ENCODE measurements at places on chromosomes 6 and 20.

GRCh38 chr6:152863618-152864326 lies 113.2 kb downstream of the VIP start:
- peak; percentile 5 for DNase-seq

DNA sequence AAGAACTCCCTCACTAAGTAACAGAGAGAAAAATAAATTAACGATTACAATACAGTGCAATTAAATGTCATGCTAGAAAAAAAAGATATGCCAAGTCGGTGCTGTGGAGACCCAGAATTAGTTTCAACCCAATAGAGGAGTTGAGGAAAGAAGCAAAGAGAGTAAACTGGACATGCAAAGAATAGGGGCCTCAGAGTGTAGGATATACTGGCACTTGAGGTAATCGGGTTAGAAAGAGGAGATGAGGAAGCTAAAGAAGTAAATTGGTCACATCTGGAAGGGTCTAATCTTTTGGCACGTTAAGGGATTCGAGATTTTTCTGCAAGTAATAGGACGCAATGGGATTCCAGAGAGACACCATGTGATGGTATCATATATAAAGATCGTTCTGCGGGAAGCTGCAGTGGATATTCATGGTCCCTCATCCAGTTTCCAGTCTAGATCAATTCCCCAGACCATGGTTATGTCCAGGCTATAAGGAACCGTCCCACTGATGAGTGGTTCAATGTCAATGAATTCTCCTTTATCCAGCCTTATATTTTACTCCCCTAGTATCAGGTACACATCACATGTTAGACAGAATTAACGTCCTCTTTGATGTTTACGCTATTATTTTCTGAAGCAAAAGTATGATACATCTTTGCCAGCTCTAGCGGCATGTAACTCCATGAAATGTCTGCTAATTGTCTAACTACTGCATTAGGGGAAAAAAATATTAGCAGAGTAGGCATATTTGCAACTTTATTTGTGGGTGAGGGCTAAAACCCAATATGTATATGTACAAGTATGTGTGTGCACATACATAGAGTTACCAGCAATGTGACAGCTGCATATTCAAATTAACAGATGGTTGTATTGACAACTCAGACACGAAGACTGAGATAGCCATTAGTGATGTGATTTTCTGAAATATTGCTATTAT lies 1.1 kb upstream of the TBC1D32 start:
- no peak for DNase-seq

- DNase-seq: no peak
Observed at GRCh38 chr20:4942331-4942730, 59.0 kb downstream of the SLC23A2 start.

DNA sequence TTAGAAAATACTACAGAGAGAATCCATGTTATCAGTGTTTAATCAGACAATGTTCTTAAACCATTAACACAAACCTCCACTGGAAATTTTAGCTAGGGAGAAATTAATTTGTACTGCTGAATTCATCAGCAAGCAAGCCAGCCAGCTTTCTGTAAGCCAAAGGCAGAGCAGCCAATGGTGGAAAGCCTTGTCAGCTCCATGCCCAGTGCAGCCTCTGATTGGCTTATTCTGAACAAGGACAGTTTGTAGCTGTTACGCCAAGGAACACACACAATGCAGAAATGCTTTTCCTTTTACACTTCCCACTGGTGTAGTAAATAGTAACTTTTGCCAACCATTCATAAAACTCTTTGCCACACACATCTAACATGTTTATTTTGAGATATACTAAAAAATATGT lies 265.0 kb downstream of the TENT5A start:
- DNase-seq: no peak

DNA sequence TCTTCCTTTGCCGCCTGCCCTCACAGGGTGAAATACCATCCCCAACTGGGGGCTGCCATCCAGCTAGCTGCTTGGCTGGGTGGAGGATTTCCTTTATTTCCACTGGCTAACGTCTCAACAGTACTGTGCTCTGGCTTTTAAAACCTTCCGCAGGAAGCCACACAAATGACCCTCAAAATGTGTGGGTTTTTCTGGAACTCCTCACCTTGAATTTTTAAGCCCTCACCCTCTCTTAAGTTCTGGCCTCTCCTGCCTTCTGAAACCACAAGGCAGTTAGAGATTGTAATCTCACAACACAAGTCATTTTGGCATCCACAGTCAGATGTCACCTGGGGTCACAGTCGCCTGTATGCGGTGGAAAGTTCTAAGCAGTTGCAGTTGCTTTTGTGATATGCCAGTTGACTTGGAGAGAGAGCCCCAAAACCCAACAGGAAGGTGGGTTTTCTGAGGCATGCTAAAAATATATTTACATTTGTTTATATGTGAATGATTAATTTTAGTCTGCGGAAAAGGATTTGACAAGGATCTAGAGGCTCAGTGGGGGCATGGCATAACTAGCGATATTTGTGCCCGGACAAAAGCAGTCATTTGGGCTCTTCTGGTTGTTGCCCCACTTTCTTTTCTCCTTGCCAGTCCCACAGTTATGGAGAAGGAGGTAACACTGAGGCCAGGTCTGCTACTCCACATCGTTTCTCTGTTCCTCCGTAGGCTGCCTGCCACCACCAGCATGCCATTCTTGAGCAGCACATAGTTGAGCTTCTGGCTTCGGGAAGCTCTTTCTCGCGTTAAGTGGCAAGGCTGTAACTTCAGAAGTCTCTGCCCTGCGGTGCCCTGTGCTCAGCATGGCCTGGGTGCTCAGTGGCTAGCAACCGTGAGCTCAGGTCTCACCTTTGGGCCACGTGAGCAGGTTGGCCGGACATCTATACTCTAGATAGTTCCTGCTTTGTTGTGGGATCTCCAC lies 335.3 kb downstream of the CD83 start:
- no peak for DNase-seq

DNA sequence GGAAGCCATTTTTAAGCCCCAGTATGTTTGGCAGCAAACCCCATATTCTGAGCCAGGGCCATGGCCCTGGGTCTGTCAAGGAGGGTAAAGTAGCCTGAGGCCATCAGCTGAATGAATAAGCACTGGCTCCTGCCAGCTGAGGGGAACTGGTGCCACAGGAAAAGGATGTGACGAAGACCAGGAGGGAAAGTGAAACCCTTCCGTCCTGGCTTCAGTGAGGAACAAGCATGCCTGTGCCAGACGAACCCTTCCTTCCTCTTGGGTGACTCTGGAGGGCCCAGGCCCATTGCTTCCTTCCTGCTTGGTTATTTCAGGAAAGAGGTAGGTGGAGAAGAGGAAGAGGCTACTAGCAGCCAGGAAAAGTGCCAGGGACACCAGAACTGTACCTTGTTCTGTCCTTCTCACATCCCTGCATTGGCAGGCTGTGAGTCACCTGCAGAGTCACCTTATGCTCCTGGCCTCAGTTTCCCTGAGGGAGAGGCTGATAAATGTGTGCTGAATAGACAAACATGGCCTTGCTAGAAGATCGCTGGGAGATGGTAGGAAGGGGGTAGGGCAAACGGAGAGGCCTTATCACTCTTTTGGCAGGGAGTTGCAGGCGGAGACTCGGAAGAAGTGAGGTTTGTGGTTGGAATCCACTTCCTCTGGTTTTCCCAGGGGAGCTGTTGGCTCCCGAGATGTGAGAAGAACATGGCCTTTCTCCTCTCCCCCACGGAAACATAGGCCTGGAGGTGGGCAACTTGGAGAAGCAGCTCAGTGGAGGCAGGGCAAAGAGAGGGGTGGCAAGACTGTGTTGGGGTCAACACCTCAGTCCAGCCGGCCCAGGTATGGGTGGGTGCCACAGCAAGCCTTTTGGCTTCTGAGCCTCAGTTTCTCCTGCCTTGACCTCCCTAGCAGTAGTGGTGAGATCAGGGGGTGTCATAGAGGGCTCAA lies 37.4 kb downstream of the COX4I2 start:
- DNase-seq: no peak

- DNase-seq: no peak
Observed at GRCh38 chr6:63347599-63347998, 27.8 kb upstream of the LGSN start.

DNA sequence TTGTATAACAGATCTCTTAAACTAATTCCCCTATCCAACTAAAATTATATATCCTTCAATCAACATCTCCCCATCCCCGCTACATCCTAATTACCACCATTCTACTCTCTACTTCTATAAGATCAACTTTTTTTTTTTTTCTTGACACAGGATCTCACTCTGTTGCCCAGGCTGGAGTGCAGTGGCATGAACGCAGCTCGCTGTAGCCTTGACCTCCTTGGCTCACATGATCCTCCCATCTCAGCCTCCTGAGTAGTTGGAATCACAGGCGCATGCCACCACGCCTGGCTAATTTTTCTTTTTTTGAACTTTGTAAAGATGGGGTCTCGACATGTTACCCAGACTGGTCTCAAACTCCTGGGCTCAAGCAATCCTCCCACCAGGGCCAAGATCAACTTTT lies 5.0 kb downstream of the DNAAF9 start:
- DNase-seq: no peak

GRCh38 chr6:17227403-17227802 lies 53.8 kb upstream of the RBM24 start:
- no peak for DNase-seq

- DNase-seq: no peak
Observed at GRCh38 chr20:59359906-59360725, 59.7 kb downstream of the EDN3 start.
